Activated CD8-positive, alpha-beta memory T cell treated with anti-CD3 and anti-CD28 coated beads, Interleukin-2, amount 50 U/mL, for 48 hours (primary cell): ENCODE measurements at places on chromosomes 2 and 18.

DNA sequence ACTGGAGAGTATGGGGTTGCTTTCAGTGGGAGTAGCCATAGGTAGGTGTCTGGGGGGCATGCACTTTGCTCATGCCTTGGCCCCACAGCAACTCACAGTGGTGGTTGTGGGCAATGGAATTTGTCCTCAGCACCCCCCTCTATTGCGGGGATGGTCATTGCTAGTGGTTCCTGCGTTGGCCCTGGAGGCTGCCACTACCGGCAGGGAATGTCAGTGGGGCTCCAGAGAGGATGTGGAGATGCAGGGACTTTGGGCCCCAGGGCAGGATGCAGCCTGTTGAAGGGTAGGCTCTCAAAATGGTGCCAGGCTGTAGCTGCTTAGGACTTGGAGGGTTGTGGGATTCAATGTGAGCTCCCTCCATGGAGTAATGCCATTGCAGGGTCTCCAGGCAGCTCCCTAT, 125.0 kb downstream of the XRCC5 start:
- no peak for DNase-seq

GRCh38 chr18:76821356-76821874, 942 bp upstream of the ZNF236 start:
- DNase-seq: no peak

DNA sequence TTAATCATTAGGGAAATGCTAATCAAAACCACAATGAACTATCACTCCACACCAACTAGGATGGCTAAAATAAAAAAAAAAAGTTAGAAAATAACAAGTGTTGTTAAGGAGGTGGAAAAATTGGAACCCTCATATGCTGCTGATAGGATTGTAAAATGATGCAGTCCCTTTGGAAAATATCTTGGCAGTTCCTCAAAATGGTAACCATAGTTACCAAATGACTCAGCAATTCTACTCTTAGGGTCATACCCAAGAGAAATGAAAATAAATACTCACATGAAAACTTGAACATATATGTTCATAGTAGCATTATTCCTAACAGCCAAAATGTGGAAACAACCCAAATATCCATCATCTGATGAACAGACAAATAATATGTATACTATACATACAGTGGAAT, 15.7 kb upstream of the ACVR2A start:
- no peak for DNase-seq

GRCh38 chr18:42242758-42243157, 287.7 kb downstream of the PIK3C3 start:
- no peak for DNase-seq

- no peak for DNase-seq
Observed at GRCh38 chr18:7157760-7158159, 40.2 kb upstream of the LAMA1 start.

- no peak for DNase-seq
Observed at GRCh38 chr2:135525786-135526185, 5.2 kb downstream of the ZRANB3 start.

DNA sequence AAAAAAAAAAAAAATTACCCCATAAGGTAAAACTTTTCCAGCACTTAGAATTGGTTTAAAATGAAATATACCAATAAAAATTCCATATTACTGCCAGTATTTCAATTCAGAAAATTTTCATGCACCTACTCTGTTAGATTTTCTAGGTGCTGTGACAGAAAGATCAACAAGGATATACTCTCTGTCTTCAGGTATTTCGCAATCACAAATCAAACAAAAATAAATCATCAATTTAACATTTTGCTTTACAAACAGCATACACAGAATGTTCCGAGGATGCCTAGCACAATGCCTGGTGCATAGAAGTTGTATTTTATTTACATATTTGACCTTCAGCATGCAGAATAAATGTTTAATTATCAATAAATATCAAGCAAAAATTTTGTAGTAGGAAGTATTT, 66.5 kb downstream of the RBBP8 start:
- DNase-seq: no peak

GRCh38 chr18:21262244-21262643, 20.2 kb downstream of the GREB1L start:
- DNase-seq: no peak

DNA sequence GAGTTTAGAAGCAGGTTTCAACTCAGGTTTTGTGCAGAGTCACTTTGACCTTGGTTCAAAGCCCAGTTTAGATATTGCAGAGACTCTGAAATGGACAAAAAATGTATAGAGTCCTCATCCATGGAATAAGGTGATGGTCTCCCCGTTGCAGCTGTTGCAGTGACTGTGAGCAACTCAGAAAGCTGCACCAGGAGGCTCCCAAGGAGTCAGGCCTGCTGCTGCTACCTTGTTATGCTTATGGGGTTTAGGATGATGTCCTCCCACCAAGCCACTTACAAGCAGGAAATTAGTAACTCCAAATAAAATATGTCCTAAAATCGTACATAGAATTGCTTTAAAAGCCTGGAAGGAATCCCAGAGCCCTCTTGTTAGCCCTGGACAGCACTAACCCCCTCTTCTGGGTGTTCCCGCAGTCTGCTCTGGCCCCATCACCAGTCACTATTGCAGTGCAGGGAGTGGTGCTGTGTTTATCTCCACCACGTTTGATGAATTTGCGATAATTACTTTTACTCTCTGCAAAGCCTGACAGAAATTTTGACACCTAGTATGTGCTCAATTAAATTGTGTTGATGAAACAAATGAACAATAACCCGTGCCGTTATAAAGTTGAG, 189.0 kb downstream of the CNTNAP5 start:
- no peak for DNase-seq

DNA sequence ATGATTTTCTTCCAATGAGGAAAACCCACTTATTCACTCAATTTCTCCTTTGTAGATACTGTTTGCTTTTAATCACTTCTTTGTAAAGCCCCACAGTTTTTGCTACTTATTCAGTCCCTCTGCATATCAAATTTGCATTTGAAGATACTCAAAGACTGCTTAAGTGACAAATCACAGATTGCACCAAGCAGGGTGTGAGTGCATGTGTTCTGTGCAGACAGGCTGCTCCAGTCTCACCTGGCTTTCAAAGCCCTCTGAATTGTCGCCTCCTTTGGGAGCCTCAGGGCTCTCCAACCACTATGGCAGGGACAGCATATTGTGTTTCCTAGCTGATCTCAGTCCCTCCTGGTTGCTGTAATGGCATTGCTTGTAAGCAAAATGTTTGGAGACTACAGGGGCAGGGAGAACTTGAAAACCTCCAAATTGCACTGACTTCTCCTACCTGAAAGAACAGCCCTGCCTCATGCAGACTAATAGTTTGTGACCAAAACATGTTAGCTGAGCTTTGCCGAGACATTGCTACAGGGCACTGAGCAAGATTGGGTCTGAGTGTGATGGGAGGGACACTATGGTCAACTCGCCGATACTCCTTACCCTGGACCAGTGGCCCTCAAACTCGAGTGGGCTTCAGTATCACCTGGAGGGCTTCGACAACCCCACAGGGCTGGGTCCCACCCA, 96.8 kb downstream of the POLE4 start:
- no peak for DNase-seq

DNA sequence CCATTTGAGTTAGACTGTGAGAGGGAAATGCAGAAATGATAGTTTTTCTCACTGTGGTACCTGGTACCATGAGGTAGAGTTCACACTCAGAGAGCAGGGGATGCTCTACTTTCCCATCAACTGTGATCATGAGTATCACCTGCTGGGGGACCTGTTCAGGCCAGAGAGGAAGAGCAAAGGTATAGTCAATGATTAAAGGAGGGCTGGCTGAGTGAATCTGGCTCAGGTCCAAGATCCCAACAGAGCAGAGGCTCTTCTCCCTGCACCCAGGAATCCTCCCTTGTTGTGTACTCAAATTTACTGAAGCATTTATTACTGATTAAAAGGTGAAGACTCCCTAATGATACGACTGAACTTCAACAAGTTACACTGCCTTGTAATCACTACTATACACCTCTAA, 104.6 kb upstream of the CHRNA1 start:
- DNase-seq: no peak
